ENCODE measurements at places on chromosomes 11 and 22. TPM values are rescaled to one million over a fixed set of nuclear protein-coding genes. Genes with fewer than 3 reads are reported as not detected.

The TRIM51 gene
- total RNA-seq, result not detected

The MAPK8IP1 gene
- 4.0 TPM for total RNA-seq

The PHOX2A gene
- not detected for total RNA-seq

The CLCF1 gene
- total RNA-seq, result 4.0 TPM

The KDELR3 gene
- total RNA-seq, result 12.8 TPM

The CLMP gene
- 240 TPM for total RNA-seq

The OR51I1 gene
- total RNA-seq, result not detected

The RAG1 gene
- 0.44 TPM for total RNA-seq

The TRIM49 gene
- not detected for total RNA-seq

The SCGB2A2 gene
- not detected for total RNA-seq

The OR8G1 gene
- total RNA-seq, result not detected

The RAPSN gene
- not detected for total RNA-seq

The CCDC87 gene
- 0.17 TPM for total RNA-seq

The ZDHHC13 gene
- 10.1 TPM for total RNA-seq

The OR8B2 gene
- not detected for total RNA-seq

The NCAM1 gene
- total RNA-seq, result 0.98 TPM

The KDM4E gene
- total RNA-seq, result not detected

The DKK3 gene
- 34.1 TPM for total RNA-seq

The FAM227A gene
- total RNA-seq, result 0.88 TPM

The PATE2 gene
- not detected for total RNA-seq

The SLC5A12 gene
- not detected for total RNA-seq
